ENCODE measurements at places on chromosomes 6 and 20.

GRCh38 chr20:35004051-35004725, 48.5 kb downstream of the MYH7B start:
- DNase-seq, result no peak

DNA sequence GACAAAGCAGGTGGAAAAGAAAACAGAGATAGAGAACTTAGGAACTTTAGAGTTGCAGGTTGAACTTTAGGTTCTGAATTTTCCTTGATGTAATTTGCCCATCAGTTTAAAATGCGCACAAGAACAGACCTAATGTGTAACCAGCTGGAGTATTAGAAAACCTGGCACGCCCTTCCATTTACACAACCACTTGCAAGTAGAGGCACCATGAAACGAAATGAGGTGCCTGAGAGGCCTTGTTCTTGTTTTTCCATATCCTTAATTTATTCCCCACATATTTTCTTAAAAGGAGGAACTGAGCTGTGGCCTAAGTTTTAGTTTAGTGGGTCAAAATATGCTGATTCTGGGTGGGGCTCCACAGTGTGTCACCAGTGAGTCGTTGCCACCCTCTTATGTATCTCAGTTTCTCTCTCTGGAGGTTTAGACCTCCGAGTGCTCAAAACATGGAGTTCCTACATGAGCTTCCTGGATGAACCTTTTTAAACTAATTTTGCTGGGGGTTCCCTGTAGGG, 17.2 kb upstream of the IL22RA2 start:
- DNase-seq, result no peak

- DNase-seq, result no peak
These were observed 17.3 kb downstream of the FOXA2 start for GRCh38 chr20:22566876-22567658.

- no peak for DNase-seq
These were observed 529 bp downstream of the UBE2C start for GRCh38 chr20:45813006-45813340.

DNA sequence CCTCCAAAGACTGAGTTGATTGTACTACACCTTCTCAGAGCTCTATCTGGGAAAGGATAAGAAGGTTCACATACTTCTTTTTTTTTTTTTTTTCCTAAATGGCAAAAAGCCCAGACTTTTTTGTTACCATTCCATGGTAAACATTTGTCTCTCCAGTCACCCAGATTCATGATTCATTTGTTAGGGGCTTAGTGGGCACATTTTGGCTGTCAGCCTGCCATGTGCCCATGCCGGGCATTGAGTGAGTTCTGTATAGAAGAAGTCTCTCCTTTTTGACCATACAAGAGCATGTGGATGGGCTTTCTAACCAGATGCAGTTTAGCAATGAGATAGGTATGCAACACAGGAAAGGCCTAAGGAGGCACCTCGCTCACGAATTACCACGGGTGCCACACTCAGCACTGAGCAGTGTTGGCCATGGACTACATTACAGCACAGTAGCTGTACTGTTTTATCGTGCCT, 447.5 kb upstream of the HSF2 start:
- DNase-seq, result no peak

GRCh38 chr20:48459722-48460395, 367.9 kb downstream of the PREX1 start:
- DNase-seq, result no peak

GRCh38 chr6:26394289-26394688, 7.8 kb upstream of the BTN3A1 start:
- DNase-seq, result no peak

- no peak for DNase-seq
These were observed 44.0 kb downstream of the TOX2 start for GRCh38 chr20:43958626-43959025.

DNA sequence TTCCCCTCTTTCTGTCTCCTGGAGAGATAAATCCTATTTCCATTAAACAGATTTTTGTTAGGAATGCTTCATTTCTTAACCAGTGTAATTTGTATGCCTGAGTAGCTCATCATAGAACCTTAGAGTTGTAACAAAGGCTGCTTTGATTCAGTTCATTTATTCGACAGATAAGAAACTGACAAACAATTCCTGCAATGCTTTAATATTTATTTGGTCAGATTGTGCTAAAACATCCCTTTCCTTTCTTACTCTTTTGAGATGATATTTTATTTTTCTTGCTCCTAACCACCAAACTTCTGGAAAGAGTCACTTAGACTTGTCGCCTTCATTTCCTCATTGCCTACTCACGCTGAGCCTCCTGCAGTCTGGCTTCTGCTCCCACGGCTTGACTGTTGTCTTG, 89.0 kb upstream of the SUPT3H start:
- no peak for DNase-seq

DNA sequence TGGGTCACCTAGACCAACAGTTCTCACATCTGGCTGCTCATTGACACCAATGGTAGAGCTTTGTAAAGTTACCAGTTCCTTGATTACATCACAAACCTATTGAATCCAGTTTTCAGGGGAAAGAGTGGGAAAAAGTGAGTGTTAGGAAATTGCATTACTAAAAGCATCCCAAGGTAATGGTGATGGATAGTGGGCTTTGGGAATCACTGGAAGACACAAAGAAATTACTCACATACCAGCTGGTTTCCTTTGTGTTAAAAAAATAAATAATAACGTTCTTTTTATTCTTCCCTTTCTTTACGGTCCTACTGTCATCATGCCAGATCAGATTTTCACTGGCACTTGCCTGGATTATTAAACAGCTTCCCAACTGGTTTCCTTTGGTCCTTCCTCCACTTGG, 370.7 kb downstream of the RFPL4B start:
- DNase-seq, result no peak

- DNase-seq, result no peak
These were observed 41.6 kb downstream of the CDKAL1 start for GRCh38 chr6:20575704-20576451.

GRCh38 chr6:148990403-148990802, 243.6 kb downstream of the UST start:
- no peak for DNase-seq

DNA sequence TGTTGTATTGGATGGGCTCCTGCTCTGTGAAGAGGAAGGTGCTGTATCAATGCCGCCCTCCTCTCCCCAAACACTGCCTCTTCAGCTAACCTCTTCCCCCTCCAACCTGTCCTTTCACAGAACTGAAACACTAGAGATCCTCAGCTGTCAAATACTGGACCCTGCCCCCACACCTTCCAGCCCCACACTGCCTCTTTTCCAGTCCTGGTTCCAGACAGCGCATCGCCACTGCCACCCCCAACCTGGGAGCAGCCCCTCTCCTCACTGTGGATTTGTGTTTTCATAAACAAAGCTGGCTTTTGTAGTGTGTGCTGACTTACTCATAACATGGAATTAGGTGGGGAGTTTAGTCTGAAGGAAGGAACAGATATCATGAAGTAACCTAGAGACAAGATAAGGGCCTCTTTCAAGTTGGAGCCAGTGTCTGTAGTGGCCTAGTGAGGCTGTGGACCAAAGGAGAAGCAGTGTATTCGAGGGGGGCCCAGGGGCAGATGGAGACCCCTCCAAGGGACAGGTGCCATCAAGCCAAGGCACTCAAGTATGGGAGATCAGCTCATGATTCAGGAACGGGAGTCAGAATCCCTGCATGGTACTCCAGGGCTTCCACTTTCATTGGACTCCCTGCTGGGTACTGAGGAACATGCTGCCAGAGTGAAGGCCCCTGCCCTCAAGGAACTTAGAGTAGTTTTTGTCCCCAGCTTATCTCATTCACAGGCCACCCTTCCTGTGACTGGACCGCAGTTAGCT, 2.1 kb downstream of the SCUBE3 start:
- no peak for DNase-seq

- DNase-seq, result no peak
These were observed 147.7 kb downstream of the SH3BGRL2 start for GRCh38 chr6:79778816-79779215.

- no peak for DNase-seq
These were observed 223.7 kb downstream of the TAF4 start for GRCh38 chr20:61841966-61842365.

Measured in activated CD8-positive, alpha-beta memory T cell treated with anti-CD3 and anti-CD28 coated beads for 1 hour (primary cell).